Epithelial cell of proximal tubule (primary cell): ENCODE measurements at places on chromosomes 11 and 22.

- DNase-seq, result no peak
Measured at GRCh38 chr22:19580291-19580890, 56.2 kb upstream of the CLDN5 start.

- DNase-seq, result no peak
Measured at GRCh38 chr11:13784855-13785254, 116.4 kb downstream of the FAR1 start.

DNA sequence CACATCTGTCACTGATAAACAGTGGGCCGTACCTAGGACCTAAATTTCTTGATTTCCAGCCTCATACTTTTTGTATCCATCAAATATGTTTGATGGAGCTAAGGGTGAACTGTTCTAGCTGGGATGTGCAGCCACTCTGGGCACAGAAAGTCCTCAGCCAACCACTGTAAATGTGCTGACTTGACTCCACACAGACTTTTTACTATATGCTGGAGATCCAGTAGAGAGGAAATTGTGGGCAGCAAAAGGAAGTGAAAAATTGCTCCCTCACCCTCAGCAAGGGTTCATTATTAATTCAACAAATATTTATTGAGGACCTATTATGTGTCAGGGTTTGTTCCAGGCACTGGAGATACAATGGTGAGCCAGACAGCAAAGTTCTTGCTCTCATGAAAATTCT lies 54.2 kb upstream of the AMPD3 start:
- DNase-seq, result no peak

DNA sequence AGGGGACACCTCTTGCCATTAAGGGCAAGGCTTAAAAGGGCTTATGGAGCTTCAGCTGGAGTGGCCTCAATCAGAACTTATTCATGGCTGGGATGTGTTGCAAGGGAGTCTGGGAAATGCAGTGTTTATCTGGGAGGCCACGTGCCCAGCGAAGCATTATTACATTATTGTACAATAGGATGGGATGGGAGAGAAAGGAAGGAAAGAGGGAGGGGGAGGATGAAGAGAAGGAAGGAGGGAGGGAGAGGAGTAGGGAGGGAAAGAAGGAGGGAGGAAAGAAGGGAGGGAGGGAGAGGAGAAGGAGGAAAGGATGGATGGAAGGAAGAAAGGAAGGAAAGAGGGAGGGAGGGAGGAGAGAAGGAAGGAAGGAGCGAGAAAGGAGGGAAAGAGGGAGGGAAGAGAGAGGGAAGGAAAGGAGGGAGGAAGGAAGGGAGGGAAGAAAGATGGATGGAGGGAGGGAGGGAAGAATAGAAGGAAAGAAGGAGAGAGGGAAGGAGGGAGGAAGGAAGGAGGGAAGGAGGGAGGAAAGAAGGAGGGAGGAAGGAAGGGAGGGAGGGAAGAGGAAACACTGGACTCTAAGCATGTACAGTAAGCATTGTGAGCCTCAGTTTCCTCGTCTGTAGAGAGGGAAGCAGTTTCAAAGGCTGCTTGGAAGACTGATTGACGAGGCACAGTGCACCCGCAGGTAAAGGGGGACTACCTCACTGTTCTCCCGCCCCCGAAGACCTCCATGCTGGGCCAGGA lies 62.2 kb downstream of the MYEOV start:
- DNase-seq, result no peak

- DNase-seq, result no peak
Measured at GRCh38 chr11:123628936-123629683, 25.3 kb downstream of the SCN3B start.

GRCh38 chr11:114017723-114018122 lies 41.8 kb upstream of the ZBTB16 start:
- DNase-seq, result no peak

GRCh38 chr22:50694099-50694605 lies 21.5 kb downstream of the SHANK3 start:
- no peak for DNase-seq

GRCh38 chr11:78607696-78608095 lies 33.0 kb upstream of the NARS2 start:
- DNase-seq, result no peak

DNA sequence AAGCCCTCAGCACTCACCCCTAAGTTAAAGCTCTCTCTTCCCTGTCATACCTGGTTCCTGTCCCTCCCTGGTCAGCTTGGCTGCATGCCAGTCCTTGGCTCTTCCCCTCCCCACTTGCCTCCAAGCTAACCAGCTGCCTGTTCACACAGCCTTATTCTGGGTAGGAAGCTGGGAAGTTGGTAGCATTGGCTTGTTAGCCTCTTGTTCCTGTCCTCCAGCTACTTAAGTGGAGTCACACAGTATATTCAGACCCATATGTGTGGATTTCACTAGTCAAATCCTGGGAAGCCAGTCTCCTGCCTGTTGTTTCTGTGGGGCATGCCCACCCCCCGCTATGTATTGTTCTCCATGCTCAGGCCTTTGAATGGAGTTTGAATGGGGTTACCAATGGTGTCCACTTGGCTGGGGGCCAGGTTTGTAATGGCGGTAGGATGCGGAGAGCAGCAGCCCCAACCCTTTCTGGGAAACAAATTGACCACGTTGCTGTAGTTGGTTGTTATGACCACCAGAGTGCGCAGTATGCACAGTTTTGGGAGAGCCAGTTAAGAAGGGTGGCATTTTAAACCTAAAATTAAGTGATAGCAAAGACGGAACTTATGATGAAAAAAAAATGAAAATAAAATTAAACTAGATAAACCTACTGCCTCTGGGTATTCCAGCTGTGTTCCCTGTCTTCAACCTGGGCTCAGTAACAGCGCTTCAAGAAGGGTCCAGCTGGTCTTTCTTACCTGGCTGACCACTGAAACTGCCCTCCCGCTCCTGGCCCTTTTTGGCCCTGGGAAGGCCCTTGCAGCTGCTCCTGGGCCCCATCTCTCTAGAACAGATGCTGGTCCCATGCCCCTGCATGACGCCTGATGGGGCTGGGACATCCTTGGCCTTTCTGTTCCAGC lies 10.7 kb upstream of the RPS3 start:
- DNase-seq, result no peak

DNA sequence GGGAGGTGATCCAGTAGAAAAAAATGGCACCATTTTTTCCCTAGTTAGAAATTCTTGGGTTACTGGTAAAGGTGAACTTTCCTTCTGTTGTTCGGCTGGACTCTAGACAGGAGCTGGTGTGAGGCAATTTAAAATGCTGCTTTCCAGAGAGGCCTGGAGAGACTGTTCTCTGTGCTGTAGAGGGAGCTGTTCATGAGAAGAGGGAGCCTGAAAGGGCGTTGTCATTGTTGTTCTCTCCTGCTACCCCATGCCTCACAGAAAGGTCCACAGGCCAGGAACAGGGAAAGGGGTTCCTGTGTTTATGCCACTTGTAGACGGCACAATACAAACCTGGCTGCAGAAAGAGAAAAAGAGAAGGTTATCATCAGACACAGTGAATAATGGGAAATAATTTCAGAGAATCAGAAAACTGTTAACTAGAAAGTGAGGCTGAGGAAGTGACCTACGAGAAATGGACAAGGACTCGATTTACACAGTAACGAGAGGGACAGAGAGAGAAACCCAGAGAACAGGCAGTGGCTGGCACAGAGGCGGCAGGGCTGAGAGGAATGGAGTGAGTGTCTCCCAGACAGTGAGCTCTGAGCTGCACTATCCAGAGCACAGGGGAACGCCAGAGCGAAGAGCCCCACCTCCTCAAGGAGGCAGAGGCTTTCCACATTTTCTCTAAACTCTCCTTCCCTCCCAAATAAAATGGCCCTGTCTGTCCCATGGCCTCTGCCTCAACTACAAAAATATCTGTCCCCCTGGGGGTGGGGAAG lies 109.2 kb downstream of the RRM1 start:
- DNase-seq, result no peak

DNA sequence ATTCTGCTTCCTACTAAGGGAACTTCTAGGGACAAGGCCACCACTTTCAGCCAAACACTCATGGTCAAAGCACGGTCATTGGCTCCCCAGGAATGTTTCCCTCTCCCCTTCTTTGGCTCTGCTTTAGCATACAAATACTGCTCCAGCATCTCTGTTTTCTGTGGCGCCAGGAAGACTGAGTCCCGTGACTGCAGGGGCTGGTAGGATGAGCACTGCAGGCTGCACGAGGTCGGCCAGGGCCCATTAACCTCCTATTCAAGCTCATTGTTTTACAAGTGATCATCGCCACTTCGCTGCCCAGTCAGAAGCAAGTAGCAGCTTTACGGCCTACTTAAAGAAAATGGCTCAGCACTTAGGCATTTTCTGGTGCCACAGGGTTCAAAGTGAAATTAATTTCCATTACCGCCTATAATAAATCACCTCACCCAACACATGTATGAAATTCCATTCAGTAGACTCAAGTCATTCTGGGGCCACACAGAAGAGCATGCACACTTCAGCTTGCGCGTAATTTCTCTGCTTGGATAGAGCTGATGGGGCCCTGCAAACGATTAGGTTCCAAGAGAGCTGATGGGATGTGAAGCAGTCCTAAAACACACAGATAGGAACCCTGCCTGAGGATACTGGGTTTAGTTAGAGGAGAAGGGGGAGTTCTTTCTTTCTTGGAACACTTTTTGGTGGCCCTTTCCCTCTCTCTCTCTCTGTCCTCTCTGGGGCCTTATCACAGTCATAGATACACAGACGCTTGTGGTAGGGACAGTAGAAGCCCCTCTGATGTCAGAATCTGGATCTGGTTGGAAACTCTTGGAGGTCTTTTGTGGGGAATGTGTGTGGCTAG lies 173.7 kb downstream of the KIF18A start:
- no peak for DNase-seq

DNA sequence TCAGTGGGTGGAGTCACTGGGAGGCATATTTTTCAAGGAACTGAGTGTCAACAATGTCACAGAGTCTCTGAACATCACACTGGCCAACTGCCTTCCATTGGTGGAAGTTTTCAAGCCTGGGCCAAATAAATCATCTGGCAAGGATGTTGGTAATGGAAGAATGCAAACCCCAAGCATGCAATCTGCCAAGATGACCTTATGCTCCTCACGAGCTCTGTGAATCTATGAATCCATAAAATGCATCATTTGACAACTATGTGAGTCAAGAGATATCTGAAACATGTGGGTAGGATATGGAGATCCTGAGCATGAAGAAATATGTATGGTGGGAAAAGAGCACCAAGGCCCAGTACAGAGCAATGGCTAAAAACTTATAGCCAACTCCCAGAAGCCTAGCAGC lies 122.2 kb downstream of the PLEKHA7 start:
- DNase-seq, result no peak

DNA sequence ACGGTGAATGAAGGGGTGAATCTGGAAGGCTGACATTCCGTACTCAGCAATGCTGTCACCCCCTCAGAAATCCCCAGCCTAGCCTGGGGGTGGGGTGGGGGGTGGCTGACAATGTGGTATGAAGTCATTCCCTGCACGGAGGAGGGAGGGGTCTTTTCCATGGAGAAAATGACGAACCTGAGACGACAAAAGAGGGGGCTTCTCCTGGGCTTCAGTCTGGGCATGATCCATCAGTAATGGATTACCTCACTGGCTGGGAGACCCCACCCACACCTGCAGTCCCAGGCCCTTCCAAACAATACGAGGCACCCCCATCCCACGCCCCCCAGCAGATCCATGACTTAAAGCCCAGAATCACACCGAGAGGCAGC lies 1.0 kb downstream of the KIAA0930 start:
- DNase-seq, result no peak

DNA sequence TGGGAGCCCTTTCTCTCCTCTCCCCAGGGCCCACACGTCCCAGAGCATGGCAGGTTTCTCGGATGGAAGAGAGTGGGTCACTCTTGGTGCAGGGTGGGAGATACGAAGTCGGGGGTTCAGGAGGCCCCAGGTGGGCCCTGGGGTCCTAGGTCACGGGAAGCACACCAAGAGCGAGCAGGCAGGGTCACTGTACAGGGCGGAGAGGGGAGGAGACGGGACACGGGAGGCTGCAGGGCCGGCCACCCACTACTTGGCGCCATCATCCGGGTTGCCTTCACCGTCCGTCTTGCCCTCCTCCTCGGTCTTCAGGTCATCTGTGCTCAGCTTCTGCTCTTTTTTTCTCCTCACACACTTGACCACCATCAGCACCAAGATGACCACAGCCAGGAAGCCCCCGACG lies 9.8 kb downstream of the SCN2B start:
- no peak for DNase-seq

DNA sequence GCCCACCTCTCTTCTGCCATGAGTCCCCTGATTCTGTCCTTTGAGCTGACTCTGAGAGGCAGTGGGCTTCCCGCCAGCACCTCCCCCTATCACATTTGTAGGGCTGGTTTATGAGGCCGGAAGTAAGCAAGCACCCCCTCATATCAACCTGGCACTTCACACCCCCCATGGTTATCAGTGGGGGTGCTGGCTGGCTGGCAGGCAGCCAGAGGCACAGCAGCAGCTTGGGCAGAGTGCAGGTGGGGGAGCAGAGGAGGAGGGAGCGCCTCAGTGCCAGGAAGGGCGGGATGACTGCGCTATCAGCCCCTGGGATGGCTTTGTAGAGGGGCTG lies 22.9 kb upstream of the CHRM4 start:
- no peak for DNase-seq

DNA sequence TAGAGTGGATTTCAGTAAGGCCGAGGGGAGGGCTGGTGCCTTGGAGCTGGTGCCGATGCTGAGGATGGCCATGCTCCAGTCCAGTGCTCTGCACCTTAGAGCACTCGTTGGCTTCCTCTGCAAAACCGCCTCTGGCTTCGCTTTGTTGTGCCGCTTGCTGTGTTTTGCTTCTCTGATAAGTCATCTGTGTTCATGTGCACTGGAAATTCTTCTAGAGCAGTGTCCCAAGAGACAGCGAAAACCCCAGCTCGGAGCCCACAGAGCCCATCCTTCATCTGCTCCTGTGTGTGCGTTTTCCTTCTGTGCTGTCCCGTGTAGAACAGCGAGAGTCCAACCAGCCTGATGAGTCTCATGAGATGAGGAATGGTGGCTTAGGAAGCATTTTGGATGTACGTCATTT lies 12.1 kb downstream of the FAM118A start:
- DNase-seq, result no peak

GRCh38 chr11:74204701-74205100 lies 33.6 kb downstream of the PPME1 start:
- no peak for DNase-seq

DNA sequence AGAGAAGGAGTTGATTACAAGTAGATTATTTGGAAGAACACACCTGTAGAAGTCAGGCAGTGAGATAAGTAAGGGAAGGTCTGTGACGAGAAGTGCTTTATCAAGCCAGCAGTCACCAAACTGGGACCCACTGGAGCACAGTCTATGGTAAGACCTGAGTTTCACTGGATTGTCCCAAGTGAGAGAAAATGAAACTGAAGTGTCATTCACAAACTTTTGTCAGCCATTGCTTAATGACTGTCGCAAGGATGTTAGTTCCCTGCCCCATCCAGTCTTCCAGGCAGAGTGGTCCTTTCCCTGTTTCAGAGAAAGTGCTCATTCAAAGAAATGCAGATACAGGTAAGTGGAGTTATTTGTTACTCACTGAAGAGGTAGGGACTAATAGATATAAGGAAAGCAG lies 728.0 kb upstream of the TENM4 start:
- DNase-seq, result no peak

DNA sequence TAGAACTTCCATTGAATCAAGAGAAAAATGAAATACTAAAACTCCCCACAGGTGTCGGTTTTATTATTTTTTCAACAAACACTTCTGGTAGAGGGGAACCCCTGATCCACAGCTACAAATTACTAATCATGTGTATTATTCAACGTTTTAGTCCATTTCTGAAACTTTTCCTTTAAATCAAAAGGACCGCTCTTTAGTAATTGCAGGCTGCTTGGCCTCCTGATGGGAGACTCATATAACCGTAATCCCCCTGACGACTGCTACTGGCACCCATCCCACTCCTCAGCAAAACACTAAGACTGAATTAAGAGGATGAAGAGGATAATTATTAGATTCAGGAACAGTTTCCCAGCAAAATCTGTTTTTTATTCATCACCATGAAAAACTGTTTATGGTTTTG lies 46.4 kb downstream of the PAX6 start:
- DNase-seq, result no peak

GRCh38 chr22:37713761-37714160 lies 16.9 kb downstream of the TRIOBP start:
- no peak for DNase-seq
